ENCODE measurements at places on chromosomes 2 and 18.

DNA sequence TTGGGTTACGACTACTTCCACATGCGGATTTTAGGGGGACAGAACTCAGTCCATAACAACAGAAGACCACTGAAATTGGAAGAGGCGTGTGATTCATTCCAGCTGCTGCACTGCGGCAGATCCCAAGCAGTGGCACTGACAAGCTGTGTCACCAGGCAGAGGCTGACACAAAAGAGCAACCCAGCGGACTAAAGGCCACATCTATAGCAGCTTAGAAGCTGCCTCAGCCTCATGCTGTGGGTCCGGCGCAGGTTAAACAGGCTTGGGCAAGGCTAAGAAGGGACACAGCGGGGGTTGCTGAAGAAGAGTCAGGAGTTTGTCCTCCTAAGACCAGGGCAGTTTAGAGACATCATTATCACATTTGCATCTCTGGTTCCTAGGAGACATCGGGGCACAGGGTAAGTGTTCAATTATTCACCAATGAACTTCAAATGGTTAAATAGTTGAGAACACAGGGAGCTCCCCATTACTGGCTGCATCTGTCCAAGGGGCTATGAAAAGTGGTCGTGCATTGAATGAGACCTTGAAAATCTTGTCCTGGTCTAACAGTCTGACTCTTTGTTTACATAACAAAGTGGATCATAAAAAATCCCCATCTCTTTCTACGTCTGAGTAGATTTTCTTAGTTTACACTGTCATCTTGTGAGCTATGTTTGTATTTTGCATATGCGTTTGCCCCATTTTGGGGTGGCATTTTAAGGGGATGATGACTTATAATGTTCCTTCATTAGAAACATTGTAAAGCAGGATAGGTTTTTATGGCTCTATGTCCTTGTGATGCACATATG lies 162.3 kb upstream of the TRIB2 start:
- DNase-seq = no peak

GRCh38 chr2:129713337-129713736 lies 266.1 kb upstream of the RAB6C start:
- DNase-seq = no peak

GRCh38 chr2:120176526-120176925 lies 46.7 kb downstream of the TMEM185B start:
- no peak for DNase-seq

DNA sequence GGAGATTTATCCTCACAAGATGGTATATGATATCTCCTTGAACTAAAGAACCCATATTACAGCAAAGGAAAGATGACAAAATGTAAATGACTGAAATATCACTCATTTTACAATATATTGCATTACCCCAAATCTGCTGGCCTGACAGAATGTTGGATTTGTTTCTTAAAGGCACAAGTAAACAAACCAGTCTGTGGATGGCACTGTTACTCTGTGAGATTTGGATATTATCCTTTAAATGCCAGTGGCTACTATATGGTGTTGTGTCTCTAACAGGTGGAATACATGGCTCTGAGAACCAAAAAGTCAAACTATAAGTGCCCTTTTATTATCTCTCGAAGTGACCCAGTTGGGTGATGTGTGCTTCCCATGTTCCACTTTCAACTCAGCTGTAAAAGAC lies 125.7 kb downstream of the PDE1A start:
- DNase-seq = no peak

DNA sequence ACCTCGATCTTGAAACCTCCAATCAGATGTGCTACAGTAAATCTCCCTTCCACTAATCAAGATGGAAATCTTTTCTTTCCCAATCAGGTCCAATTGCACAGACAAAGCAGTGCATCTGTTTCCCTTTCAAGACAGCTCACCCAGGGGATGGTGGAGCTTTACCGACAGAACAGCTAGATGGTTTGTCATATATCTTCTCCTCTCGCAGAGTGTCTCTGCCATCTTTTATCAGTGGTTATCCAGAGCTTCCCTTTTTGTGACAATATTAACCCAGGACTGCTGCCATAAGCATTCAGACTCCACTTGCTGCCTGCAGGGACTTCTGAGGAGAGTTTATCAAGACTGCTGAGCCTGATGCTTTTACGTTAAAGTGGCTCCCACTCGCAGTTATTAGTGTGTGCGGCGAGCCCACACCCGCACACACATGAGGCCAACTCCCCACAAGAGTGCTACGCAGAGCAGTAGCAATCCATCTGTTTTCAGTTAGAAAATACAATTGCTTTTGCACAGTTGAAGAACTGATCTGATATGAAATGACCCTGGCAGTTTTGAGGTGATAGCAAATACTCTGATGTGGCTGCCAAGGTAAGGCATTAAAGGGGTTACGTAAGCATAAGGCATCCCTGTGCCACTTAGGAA lies 398.9 kb downstream of the NCKAP5 start:
- DNase-seq = no peak

GRCh38 chr18:45910405-45911023 lies 56.6 kb downstream of the EPG5 start:
- peak; percentile 43 for DNase-seq

GRCh38 chr2:158060160-158060834 lies 41.4 kb upstream of the UPP2 start:
- DNase-seq = no peak

DNA sequence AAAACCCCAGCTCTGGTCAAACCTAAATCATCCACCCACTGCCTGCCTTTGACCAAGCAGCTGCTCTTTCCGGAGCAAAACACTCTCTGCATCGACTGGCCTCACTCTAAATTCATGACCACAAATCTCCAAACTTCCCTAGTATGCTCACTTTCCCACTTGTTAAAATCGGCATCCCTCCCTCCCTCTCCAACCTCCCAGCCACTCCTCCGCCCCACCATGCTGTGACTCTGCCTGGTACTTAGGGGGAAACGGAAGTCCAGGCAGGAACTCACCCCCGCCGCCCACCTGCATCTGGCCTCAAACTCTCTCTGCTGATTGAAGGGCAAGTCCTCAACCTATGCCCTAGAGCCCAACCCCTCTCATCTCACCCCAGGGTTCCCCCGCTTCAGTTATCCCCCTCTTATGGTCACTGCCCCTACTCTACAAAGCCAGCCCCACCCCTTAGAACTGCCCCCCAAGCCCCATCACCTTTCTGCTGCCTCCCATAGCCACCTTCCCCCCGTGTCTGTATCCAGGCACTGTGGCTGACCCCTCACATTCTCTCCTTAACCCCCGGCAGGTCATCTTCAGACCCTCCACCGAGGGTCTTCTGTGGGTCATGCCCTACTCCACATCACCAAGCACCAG lies 3.8 kb upstream of the ADRA2B start:
- DNase-seq = no peak

- DNase-seq = no peak
These were observed at the start of gene MTCL1 for GRCh38 chr18:8705238-8705960. Gene MTCL1 (plus strand): TSS chr18:8705556. CDS start chr18:8705661, 105 bp downstream.

DNA sequence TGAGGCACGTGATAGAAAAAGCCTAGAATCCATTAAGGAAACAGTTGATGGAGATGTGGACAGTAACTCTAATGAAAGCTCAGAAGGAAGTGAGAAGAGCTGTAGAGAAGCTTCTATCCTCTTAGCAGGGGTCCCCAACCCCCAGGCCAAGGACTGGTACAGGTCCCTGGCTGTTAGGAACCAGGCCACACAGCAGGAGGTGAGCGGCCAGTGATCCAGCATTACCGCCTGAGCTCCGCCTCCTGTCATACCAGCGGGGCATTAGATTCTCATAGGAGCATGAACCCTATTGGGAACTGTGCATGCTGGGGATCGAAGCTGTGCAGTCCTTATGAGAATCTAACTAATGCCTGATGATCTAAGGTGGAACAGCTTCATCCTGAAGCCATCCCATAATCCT lies 8.7 kb upstream of the IMP4 start:
- DNase-seq = no peak

- no peak for DNase-seq
These were observed 23.9 kb downstream of the GAREM1 start for GRCh38 chr18:32446780-32447179.

GRCh38 chr2:182426082-182426917 lies 536 bp downstream of the PDE1A start:
- no peak for DNase-seq

- DNase-seq = peak; percentile 19
These were observed 31.4 kb downstream of the HEATR5B start for GRCh38 chr2:37052600-37053332.
